GM12892 (cell line): ENCODE measurements at places on chromosomes 5 and 9.

- peak; percentile 30 for DNase-seq
These were observed 668 bp downstream of the GLIS3 start for GRCh38 chr9:4299005-4299795.

DNA sequence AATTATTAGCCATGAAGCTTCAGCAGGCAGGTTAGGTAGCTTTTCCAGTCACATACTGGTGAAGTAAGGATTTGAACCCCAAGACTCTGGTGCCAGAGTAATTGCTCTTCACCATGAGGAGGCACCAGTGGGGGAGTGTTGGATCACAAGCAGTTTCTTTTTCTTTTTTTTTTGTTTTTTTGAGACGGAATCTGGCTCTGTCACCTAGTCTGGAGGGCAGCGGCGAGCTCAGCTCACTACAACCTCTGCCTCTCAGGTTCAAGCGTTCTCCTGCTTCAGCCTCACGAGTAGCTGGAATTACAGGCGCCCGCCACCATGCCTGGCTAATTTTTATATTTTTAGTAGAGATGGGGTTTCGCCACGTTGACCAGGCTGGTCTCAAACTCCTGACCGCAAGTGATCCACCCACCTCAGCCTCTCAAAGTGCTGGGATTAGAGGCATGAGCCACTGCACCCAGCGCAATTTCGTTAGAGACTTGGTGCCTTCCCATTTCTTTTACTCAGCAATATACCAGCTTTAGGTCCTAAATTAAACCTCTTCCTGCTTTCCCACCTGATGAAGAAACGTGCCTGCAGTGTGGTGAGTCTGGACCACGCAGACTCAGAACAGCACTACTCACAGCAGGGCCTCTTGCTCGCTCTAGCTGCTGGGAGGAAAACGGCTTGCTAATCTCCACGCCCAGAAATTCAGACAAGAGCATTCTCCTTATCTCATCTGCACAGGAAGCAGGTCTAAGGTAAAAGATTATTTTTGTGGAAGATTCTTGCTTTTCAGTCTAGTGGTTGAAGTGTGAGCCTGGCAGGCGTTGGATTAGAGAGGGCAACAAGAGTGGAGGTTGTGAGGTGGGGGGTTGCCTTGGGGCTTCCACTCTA lies at the start of gene S100Z:
TSS of gene S100Z (plus strand) at position 596 of the 873 bp plus-strand sequence. CDS start 25,346 bp downstream, outside the sequence.
- DNase-seq: no peak

DNA sequence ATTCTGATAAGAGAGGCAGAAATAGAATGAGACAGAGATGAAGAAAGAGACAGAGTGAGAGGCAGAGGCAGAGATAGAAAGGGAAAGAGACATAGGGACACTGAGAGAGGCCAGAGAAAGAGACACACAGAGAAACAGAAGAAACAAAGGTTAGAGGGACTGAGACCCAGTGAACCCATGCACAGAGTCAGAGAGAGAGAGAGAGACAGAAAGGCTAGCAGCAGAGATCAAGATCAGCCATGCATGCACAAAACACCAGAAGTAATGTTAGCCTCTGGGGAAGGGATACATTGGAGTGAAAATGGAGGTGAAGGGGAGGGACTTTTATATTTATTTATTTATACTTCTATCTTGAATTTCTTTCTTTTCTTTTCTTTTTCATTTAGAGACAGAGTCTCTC lies 14.1 kb upstream of the SPARC start:
- no peak for DNase-seq

DNA sequence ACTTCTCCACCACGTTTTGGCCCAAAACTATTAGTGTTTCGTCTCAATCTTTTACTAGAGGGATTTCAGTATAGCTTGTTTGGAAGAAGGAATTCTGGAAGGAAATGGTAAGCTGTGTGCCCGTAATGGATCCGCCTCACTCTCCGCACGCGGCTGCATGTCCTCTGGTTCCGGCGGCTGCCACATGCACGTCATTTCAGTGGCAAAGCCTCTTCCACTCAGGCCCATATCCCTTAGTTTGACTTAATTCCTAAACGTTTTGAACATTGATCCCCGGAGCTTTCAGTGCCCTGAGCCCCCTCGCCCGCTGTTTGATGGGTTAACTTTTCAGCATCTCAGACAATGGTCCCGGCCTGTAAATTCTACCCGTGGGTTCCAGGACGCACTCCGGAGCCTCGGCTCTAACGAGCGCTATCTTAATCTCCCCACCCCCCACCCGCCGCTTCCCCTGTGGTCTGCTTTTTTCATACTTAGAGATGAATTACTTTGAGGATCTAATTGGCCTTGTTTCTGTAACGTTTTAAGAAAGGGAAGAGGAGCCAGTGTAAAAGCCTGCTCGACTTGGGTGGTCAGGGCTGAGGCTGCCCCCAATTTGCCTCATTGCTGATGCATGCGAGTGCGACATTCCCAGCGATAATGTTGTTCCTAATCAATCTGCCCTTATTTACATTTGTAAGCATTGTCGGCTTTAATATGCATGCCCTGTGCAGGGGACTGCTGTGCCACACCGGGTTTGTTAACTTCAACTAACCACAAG lies 4.6 kb downstream of the PTCH1 start:
- DNase-seq: no peak

GRCh38 chr9:74479711-74480110 lies 17.4 kb upstream of the RORB start:
- DNase-seq: no peak
